ENCODE measurements at places on chromosomes 2 and 18. TPM values are rescaled to one million over a fixed set of nuclear protein-coding genes. Genes with fewer than 3 reads are reported as not detected.

DNA sequence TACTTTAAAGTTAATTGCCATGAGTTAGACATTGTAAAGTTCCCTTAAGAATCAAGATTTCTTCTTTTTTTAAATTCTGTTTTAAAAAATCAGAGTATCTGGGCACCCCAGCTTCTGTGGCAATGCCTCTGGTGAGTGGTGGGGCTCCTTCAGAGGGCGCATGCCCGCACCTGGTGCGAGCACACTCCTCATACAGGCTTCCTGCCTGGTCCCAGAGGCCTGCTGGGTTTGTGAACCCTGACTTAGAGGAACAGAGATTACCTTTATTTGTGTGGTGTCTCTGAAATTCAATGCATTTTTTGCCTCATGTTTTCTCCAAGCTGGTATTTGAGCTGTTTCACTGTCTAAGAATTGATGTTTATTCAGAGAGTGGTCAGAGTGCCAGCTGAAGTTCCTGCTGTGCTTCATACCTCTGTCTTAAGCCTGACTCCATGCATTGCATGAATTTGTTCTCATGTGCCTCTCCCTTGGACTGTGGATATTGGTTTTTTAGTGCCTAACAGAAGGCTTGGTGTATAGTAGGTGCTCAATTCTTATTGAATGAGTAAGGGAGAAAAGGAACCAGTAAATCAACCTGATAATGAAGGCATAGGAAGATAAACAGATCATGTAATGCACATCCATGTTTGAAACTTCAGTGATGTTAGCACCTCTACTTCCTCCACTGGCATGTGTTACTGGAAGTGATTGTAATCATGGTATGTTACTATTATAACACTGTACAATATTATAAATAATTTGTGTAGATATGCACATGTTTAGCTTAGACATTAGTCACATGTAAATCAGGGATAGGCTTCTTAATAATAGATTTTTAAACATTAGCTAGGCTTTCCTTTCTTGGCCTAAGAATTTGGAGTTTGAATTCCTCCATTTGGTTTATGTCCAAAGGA is 29.0 kb downstream of the PHLPP1 start:
- DNase-seq, result no peak
- no peaks in the 10 kb centered on the region for H3K27me3 ChIP-seq
- H3K27ac ChIP-seq, result no peak overlapping the region
- no peaks in the 10 kb centered on the region for H3K4me1 ChIP-seq

Gene GCA
- 3.6 TPM for total RNA-seq

Gene ANKRD29
- total RNA-seq, result 0.75 TPM

Gene PSMA8
- total RNA-seq, result not detected

Gene LYPD6
- 0.04 TPM for total RNA-seq

Gene CIDEA
- not detected for total RNA-seq

DNA sequence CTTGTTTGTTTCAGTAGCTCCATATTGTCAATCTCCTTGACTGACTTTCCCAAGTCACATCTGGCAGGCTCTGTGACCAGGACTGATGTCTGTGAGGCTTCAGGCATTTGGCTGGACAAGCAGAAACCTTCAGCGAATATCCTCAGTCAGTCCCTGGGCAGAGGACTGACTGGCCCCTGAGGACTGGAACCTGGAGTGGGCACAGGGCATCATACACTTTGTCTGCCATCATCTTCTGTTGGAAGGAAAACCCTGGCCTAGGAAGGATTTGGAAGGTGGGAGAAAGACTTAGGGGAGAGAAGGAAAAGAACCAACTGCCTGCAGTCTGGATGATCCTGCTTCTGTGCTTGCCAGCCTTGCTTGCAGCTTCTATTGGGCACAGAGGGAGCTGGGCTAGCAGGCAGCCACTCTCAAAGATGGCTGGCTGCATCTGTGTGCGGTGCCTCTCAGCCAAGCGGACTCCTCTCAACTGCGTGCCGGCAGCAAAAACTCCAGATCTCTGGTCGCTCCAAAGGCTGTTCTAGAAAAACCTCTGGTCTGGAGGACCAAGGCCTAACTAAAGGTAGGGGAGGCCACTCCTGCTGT is 126.8 kb downstream of the MARCHF4 start:
- no peak overlapping the region for H3K4me3 ChIP-seq

DNA sequence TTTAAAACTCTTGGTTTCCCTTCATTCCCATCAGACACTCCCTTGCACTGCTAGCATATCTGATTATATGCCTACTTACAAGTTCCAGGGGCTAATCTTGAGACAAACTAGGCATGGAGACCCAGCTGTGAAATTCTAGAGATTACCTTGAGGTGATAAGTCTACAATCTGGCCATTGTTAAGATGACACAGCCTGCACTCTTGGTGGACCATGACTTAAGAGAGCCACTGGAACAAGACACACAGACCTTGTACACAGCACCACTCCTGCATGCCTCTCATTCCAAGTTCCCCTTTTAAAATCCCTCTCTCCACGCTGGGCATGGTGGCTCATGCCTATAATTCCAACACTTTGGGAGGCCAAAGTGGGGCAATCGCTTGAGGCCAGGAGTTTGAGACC is 387.2 kb upstream of the DCC start:
- H3K27me3 ChIP-seq, result no peaks in the 10 kb centered on the region
- H3K4me3 ChIP-seq, result no peak overlapping the region
- no peaks in the 10 kb centered on the region for H3K36me3 ChIP-seq

- peak overlapping the region; percentile 90 for H3K27ac ChIP-seq
- H3K27me3 ChIP-seq, result no peaks in the 10 kb centered on the region
- H3K4me1 ChIP-seq, result peaks cover 38% of the 10 kb centered on the region
- peak overlapping the region; percentile 93 for H3K4me3 ChIP-seq
- no peak for DNase-seq
Observed at GRCh38 chr2:86199834-86200177, 549 bp downstream of the MRPL35 start.

DNA sequence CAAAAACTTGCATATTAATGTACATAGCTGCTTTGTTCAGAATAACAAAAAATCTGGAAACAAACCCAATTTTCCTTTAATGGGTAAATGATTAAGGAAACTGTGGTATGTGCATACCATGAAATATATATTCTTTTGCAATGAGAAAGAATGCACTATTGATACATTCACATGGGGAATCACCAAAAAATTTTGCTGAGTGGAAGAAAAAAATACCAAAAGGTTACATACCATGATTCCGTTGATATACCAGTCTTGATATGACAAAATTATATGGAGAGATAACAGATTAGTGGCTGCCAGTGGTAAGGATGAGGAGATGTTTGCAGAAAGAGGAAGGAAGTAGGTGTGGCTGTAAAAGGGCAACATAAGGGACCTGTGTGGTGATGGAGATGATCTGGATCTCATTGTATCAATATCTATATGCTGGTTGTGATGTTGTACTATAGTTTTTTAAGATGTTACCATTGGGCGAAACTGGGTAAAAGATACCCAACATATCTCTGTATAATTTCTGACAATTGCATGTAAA is 54.6 kb upstream of the BCL2L11 start:
- DNase-seq, result no peak
- no peaks in the 10 kb centered on the region for H3K36me3 ChIP-seq
- H3K4me3 ChIP-seq, result no peak overlapping the region
- no peaks in the 10 kb centered on the region for H3K27me3 ChIP-seq
- H3K27ac ChIP-seq, result no peak overlapping the region

Gene NCL
- total RNA-seq, result 331 TPM

- no peaks in the 10 kb centered on the region for H3K27me3 ChIP-seq
- H3K36me3 ChIP-seq, result no peaks in the 10 kb centered on the region
- DNase-seq, result no peak
Observed at GRCh38 chr2:70643715-70644114, 90.1 kb upstream of the TGFA start.

DNA sequence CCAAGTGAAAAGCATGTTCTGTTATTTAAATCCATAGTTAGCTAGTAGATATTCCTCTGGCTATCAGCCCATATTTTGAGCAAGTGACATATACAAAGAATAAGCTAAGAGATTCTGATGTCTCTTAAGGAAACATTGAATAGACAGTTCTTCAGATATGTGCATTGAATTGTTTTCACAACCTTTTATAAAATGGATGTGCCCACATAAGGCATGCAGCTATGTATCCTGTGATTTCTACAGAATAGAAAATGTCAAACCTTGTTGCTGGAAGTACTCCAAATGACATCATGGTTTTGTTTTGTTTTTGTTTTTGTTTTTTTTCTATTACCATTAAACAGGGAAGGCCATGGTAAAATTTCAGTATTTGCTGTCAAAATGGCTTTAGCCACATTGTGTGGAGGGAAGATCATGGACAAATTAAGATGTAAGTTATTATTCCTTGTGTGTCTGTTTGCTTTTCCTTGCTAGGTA is 95.8 kb downstream of the DTNA start:
- H3K27ac ChIP-seq, result no peak overlapping the region
- H3K36me3 ChIP-seq, result no peaks in the 10 kb centered on the region
- no peak for DNase-seq
- no peaks in the 10 kb centered on the region for H3K27me3 ChIP-seq
- peaks cover 30% of the 10 kb centered on the region for H3K4me1 ChIP-seq

GRCh38 chr2:30757749-30758148 is 49.5 kb downstream of the CAPN13 start:
- H3K27ac ChIP-seq, result no peak overlapping the region
- H3K36me3 ChIP-seq, result no peaks in the 10 kb centered on the region
- H3K4me1 ChIP-seq, result no peaks in the 10 kb centered on the region
- no peak overlapping the region for H3K4me3 ChIP-seq

DNA sequence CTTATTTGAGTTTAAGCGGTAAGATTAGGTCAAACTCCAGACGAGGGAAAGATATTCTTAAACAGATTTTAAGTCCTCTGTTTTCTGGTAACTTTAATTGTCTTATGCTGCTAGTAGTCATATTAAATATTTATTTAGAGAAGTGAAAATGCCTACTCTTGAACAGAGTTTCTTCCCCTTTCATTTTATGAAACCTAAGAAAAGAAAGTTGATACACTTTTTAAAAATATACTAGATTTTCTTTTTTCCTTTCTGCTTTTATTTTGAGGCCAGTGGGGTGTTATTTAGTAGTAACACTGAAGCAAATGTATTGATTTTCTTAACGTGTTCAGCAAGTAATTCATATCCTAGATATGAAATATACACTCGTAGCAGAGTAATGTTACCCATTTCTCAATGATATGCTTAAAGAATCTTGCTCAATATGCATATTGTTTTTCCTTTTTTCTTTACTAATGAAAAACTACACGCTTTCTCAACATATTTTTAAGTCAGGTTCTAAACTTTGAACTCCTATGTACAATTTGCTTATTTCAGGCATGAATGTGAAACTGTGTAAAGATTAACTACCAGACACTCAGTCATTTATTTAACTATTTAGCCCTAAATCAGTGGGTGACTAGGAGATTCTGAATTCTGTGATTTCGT is 691 bp downstream of the KYNU start:
- H3K4me3 ChIP-seq, result peak overlapping the region; percentile 19
- H3K36me3 ChIP-seq, result no peaks in the 10 kb centered on the region
- no peaks in the 10 kb centered on the region for H3K4me1 ChIP-seq
- DNase-seq, result no peak
- H3K27me3 ChIP-seq, result no peaks in the 10 kb centered on the region
- no peak overlapping the region for H3K27ac ChIP-seq

DNA sequence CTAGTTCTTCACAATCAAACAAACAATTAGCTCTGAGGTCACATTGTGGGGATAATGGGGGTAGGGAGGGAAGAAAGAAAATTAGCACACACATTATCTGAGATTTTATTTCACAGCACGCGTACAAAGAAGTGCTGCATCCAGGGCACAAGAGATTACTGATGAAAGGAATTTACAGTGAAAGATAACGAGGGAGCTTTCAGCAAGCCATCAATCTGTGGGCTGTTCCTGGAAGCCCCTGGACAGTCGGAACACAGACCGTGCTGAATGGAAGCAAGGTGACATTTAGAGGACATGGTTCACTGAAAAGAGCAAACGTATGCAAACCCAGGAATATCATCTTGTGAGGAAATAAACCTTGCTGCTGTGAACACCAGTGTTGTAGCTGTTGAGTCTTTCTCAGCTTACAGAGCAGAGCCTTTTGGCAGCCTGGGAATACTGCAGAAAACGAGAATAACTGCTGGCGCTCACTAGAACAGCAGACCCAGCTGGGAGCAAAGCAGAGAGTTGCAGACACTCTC is 63.2 kb downstream of the SCG2 start:
- no peak overlapping the region for H3K27ac ChIP-seq
- H3K36me3 ChIP-seq, result no peaks in the 10 kb centered on the region
- no peaks in the 10 kb centered on the region for H3K27me3 ChIP-seq
- H3K4me3 ChIP-seq, result no peak overlapping the region
- peaks cover 18% of the 10 kb centered on the region for H3K4me1 ChIP-seq
- no peak for DNase-seq

DNA sequence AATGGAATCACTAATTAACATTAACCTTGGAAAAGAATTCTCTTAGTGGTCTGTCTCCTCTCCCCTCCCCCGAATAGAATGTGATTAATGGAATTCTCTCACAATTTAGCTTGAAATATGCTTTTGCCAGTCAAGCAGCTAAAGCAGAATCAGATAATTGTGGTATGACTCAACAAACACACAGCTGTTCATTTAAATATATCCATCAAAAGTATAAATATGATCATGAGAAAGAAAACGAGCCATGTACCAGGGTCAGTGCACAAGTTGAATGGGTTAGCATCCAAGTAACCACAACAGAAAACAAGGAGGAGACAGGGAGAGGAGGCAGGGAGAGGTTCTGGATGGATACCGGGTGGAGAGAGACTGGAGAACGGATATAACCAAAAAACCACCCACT is 66.9 kb downstream of the ACVR1 start:
- no peaks in the 10 kb centered on the region for H3K36me3 ChIP-seq
- H3K4me1 ChIP-seq, result peaks cover 54% of the 10 kb centered on the region
- H3K27me3 ChIP-seq, result no peaks in the 10 kb centered on the region
- H3K27ac ChIP-seq, result peak overlapping the region; percentile 76
- DNase-seq, result no peak
- H3K4me3 ChIP-seq, result no peak overlapping the region

DNA sequence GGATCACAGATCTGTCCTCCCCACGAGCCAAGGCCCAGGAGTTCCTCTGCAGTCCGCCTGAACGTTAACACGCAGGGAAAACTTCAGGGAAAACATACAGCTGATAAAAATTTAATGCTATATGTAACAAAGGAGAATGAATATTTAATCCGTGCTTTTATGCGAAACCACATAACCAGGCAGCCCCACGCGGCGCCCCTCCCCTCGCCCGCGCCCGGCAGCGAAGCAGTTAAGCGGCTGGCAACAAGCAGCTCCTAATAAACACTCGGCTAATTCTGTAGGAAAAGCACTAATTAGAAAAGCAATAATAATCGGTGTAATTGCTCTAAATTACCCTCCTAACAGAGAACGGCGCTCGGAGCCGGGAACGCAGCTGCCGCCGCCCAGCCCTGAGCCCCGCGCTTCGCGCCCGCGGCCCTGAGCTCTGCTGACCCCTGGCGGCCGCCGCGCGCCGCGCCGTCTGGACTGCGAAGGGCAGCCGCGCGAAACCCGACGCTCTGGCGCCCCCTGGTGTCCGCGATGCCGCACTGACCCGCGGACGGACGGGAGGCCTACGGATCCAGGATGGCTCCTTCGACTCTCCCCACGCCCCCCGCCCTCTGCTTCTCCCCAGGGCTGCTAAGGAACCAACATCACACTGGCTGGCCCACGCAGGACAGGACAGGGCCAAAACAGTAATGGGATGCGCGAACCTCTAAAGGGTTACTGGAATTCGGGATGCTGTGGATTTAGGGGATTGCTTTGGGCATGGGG is 181.4 kb downstream of the SMAD2 start:
- no peaks in the 10 kb centered on the region for H3K36me3 ChIP-seq
- H3K27me3 ChIP-seq, result peaks cover under 1% of the 10 kb centered on the region
- DNase-seq, result peak; percentile 81

All from psoas muscle (tissue), 8 donors.